GM23338 (cell line): ENCODE measurements at places on chromosomes 12 and 14. TPM values are rescaled to one million over a fixed set of nuclear protein-coding genes. Genes with fewer than 3 reads are reported as not detected.

RESF1 gene
- total RNA-seq, result 236 and 313 TPM in 2 replicates

PTPRO gene
- total RNA-seq, result 1.5 and 5.4 TPM in 2 replicates

TOMM20L gene
- total RNA-seq, result not detected in 2 replicates

NPAS3 gene
- total RNA-seq, result 0.08 and 0.17 TPM in 2 replicates

ARF3 gene
- total RNA-seq, result 125 and 130 TPM in 2 replicates

KRT85 gene
- not detected in 2 replicates for total RNA-seq

FBLN5 gene
- 2.0 and 4.9 TPM in 2 replicates for total RNA-seq

BHLHE41 gene
- total RNA-seq, result 1.6 and 3.7 TPM in 2 replicates

HSPA2 gene
- 114 and 130 TPM in 2 replicates for total RNA-seq

TSPAN9 gene
- 17.2 and 31.5 TPM in 2 replicates for total RNA-seq

DTX3 gene
- total RNA-seq, result 37.8 and 46.6 TPM in 2 replicates

NKX2-1 gene
- total RNA-seq, result not detected in 2 replicates

YY1 gene
- total RNA-seq, result 79.5 and 88.2 TPM in 2 replicates

HAL gene
- 0.17 TPM in 1 of 2 replicates, not detected in the other for total RNA-seq

CYP27B1 gene
- 2.7 and 6.8 TPM in 2 replicates for total RNA-seq

PIANP gene
- total RNA-seq, result 2.0 and 2.2 TPM in 2 replicates

LYSET gene
- total RNA-seq, result 14.2 and 20.4 TPM in 2 replicates

SLC6A13 gene
- total RNA-seq, result 0.27 TPM in 1 of 2 replicates, not detected in the other
